ENCODE measurements at places on chromosomes 5 and 9.

DNA sequence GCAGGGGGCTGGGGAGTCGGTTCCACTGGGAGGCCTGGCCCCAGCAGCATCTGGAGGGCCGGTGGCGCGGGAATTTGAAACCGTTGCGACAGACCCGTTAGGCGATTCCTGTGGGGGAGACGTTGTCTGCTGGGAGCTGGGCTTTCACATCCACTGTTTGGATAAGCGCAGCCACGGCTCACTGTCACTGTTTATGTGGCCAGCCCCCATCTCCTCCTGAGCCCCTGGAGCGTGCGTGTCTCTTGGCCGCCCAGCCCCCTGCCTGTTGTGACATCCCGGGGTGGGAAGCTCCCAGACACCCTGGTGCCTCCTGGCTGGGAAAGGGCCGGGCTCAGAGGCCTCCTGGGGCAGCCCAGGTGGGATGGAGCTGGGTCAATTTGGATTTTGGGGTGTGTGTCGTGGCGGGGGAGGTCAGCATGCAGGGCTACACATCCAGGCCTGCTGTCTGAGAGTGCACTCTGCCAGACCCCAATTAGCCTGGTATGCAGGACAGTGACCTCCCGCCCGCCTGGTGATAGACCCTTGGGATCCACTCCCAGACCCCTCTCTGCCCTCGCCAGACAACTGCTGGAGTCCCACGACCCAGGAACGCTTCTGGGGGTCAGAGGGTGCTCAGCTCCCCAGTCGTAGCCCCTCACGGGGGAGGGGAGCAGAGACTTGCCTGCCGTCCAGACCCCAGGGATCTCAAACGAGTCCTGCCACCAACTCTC is 62.0 kb upstream of the RNU6ATAC start:
- no peak for DNase-seq

DNA sequence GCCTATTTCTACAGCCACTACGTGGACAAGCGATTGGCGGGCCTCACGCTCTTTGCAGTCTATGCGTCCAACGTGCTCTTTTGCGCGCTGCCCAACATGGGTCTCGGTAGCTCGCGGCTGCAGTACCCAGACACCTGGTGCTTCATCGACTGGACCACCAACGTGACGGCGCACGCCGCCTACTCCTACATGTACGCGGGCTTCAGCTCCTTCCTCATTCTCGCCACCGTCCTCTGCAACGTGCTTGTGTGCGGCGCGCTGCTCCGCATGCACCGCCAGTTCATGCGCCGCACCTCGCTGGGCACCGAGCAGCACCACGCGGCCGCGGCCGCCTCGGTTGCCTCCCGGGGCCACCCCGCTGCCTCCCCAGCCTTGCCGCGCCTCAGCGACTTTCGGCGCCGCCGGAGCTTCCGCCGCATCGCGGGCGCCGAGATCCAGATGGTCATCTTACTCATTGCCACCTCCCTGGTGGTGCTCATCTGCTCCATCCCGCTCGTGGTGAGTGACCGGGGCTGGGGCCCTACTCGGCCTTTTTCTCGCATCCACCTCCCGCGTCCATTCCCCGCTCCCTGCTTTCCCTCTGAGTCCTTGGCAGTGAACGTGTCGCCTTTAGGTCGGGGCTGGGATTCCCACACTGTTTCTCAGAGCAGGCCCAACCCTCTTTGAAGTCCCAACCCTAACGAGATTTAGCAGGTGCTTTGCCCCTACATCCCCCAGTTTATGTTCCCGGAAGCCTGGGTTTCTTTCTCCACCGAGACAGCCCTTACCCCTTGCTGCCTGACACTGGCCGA is 1.8 kb downstream of the PTGER4 start:
- DNase-seq = no peak

- peak; percentile 17 for DNase-seq
These were observed 624.1 kb downstream of the ISL1 start for GRCh38 chr5:52007230-52007858.

DNA sequence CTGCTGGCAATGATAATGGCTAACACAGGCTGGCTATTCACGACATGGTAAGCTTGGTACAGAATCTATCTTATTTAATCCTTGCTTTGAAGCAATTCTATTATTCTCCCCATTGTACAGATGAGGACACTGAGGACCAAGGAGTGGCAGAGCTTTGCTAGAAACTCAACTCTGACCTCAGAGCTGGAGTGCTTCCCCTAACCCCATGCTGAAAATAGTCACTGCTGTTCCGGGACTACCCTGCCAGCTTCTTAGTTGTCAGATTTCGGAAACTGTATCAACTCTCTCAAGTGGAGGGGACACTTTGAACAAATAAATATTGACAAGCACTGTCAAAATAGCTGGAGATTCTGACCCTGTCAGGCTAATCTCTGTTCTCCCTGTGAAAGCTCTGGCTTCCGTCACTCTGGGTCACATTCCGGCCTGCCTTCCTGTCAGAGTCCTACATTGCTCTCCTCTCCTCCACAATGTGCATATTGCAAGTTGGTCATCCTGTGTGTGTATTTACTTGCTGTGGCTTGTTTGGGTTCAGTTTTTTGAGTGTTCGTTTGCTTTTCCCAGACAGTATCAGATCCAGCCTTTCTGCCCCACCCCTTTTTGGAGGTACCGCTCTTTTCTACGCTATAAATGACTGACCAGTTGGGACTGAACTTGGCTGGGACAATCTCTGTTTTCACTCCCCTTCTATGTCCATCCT is 134.3 kb upstream of the MAP1B start:
- no peak for DNase-seq

DNA sequence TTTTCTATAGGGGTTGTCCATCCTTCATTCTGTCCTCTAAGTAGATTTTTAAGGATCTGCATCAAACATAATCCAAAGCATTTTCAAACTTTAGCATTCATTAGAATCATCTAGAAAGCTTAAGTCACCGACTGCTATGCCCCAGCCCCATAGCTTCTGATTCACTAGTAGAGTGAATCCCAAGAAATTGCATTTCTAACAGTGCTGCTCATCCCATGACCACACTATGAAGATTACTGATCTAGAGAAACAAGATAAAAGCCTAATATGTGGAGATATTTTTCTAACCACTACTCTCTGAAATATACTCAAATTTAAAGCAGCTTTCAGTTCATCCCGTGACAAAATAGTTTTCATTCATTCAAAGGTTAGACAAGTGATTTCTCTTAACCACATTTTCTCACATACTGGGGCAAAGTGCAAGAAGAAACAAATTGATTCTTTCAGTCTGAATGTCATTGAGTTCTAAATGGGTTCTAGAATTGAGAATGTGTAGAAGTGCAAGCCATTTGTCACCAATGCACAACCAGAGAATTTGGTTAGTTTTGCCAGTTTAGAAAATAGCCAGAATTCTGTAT is 286.9 kb upstream of the CD180 start:
- DNase-seq = no peak

DNA sequence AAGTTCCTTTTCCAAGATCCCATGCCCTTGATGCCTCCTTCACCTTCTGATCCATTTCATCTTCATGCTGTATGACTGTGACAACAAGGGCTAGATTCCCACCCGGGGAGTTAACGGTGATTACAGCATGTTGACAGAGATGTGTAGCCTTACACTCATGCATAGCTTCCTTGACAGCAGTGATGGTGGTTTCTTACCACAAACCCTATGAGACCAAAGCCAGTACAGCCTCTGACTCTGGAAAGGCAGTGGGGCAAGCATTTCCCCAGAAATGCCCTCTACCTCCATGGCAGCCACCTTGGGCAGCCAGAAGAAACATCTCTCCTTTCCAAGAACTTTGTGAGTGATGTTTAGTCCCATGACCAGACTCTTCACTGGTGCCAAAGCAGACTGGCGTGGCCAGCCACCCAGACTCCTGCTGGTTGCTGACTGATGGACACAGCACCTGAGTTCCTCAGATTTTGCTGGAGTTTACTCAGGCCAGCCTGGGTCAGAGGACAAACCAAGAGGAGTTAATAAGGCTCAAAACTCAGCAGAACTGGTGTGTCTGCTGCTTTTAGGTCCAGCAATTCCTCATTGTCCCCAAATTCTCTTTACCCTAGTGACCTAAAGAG is 199.7 kb upstream of the SLC27A6 start:
- no peak for DNase-seq

Data from fibroblast of the conjunctiva (primary cell).